Transverse colon (tissue), 4 donors: ENCODE measurements at places on chromosomes 7 and 10.

- no peak for DNase-seq
These were observed at the start of gene MYOZ1 for GRCh38 chr10:73641328-73642060. TSS of gene MYOZ1 (minus strand) at chr10:73641474. CDS start at chr10:73640017, 1,457 bp downstream.

DNA sequence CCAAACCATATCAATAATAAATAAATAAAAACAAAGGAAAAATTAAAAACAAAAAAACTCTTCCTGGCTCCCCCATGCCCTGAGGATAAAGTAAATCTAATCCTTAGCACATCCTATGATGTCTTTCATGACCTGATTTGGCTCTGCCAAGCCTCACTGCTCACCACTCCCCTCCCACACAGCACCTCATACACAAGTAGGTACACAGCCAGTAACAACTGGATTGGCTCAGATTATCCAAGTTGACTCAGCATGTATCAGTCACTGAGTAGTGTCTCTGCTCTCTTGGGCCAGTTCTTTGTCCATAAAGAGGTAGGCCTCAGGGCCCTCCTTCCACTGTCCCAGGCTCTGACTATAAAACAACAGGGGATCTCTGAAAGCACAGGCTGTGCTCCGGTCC is 99.6 kb downstream of the STRA8 start:
- no peak for DNase-seq

DNA sequence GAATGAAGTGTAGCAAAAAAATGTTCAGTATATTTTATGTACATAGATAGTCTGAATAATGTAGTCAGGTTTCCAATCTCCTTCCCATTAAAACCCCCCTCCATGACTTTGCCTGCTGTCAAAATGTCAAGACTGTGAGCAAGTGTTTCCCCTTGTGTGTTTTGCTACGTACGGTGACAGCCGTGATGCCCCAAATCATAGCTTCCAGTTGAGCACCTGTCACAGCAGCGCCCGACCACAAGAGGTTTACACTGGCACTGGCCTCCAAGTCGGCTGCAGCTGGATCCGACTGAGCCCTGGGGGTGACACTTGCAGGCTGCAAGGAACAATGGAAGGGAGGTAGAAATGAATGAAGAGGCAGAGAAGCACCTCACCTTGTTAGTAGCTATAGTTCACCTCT is 62.3 kb downstream of the LAMB4 start:
- no peak for DNase-seq

DNA sequence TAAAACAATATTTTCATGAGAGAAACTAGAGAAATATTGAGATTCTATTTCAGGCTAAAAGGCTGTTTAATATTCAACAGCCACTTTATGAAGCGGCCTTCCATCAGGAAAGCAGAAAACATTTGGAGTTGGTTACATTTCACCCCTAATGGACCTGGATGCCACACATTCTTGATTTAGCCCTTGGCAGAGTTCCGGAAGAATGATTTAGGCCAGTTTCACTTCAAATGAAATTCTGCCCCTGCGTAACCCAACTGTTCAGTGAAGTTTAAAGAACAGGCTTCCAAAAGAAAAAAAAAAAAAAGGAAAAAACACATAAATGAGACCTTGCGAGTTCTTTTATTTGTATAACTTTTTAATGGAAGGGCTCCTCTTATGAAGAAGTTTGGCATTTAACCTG is 239.2 kb upstream of the AKR1E2 start:
- DNase-seq: no peak

DNA sequence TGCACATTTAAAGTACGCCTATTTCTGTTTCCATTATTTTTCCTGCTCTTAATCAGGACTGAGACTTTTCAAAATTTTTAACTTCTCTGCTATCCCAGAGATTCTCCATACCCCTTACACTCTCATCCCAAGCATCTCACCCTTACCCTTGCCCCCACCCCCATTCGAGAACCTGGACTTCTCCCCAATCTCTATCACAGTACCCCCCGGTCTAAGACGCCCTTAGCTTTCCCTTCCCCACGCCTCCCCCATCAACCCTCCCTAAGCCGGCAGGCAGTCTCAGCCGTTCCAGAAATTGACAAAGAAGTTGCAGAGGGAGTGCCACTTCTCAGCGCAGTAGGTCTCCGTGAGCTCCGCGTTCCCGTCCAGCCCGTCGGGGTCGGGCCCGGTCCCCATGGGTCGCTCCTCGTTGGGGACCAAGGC is 1.4 kb downstream of the FGFBP3 start:
- DNase-seq: no peak

- peak; percentile 82 for DNase-seq
These were observed 84.6 kb upstream of the PDGFA start for GRCh38 chr7:604001-604883.

- no peak for DNase-seq
These were observed 737.7 kb upstream of the C7orf33 start for GRCh38 chr7:147852833-147853232.

GRCh38 chr10:70255329-70256299 is 22.4 kb upstream of the PPA1 start:
- peak; percentile 34 for DNase-seq

- DNase-seq: no peak
These were observed 91.3 kb downstream of the KIAA1549 start for GRCh38 chr7:138889582-138890498.

GRCh38 chr10:110317866-110318850 is 13.4 kb upstream of the SMNDC1 start:
- DNase-seq: no peak

GRCh38 chr10:94149702-94150101 is 156.0 kb downstream of the PLCE1 start:
- DNase-seq: no peak
